Thoracic aorta (tissue), 2 donors: ENCODE measurements at places on chromosomes 1 and 21.

DNA sequence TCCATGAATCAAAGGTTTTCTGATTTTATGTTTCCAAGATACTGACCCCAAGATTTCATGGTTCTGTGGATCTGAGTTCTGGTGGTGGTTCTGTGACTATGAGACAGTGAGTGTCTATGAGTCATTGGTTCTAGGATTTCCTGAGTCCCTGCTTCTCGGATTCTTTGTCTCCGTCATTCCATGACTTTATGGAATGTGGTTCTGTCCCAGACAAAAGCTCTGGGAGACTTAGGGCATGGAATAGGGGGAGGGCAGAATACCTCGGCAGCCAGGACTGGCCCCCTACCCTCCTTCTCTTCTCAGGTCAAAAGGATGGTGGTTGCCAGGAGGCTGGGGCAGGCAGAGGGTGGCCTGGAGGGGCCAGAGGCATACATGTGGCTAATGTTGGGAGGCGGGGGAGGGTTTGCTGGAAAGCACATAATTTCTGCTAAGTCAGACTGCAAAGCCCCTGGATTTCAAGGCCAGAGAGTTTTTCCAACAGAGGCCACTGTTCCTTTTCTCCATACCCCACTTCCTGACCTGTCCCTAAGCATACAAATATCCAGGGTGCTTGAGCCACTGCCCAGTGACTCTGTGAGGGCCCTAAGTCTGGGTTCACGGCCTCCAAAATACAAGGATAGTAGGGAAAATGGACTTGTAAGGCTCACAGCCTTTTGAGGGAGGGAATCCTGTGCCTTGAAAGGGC, 17.2 kb downstream of the CDCP2 start:
- no peak for DNase-seq

GRCh38 chr1:26023826-26024225, 2.3 kb downstream of the EXTL1 start:
- no peak for DNase-seq

DNA sequence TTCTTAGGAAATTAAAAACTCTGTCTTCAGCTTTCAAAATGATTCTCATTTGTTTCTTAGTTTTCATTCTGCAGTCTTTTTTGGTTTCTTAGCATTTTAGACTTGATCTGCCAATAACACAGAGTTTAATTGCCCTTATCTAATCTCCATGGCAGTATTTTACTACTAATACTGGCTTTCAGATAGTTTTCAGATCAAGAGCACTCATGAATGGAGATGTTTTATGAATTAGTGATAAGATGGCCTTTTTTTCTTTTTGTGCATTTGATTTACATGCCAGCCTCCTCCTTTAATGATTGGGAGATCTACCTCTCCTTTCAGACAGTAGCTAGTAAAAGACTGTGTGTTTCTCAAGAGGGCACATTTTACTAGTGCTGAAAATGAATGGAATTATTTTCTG, 5.6 kb downstream of the MIA3 start:
- no peak for DNase-seq

GRCh38 chr1:239944666-239945065, 147.0 kb upstream of the FMN2 start:
- DNase-seq = no peak

- DNase-seq = no peak
These were observed 48.4 kb upstream of the TARBP1 start for GRCh38 chr1:234527346-234527745.

DNA sequence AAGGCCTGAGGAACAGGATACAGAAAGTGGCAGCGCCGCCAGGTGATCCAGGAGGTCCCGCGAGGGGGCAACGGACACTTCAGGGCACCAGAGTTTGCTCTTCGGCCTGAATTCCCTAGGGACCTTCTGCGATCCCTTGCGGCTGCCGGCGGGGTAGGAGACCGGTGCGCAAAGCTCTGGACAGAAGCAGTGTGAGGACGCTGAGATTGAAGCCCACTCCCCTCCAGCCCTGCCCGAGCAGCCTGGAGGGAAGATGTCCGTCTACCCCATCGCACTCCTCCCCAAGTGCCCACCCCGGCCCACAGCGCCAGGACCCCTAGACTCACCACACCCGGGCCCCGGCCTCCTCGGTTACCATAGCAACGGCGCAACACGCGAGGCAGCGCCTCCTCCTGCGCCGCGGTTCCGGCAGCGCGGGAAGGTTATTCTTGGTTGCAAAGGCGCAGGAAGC, at the start of gene ANKRD45:
Gene ANKRD45 (minus strand): TSS at position 361 of the 451 bp plus-strand sequence. CDS start 10,433 bp downstream, outside the sequence.
- no peak for DNase-seq
